Left renal pelvis (tissue), 4 donors: ENCODE measurements at places on chromosomes 11 and 22. TPM values are rescaled to one million over a fixed set of nuclear protein-coding genes. Genes with fewer than 3 reads are reported as not detected.

Gene NUP98
- polyA plus RNA-seq, result 58.9 TPM

Gene PLEKHA7
- 5.4 TPM for polyA plus RNA-seq

Gene PNPLA5
- polyA plus RNA-seq, result not detected

Gene B4GALNT4
- polyA plus RNA-seq, result 48.1 TPM

- DNase-seq, result no peak
Measured at GRCh38 chr11:33376331-33377310, 119.4 kb downstream of the HIPK3 start.

- no peak for DNase-seq
Measured at GRCh38 chr11:92449780-92450179, 225.2 kb downstream of the FAT3 start.

- no peak for DNase-seq
Measured at GRCh38 chr22:32986766-32987040, 71.5 kb downstream of the SYN3 start.
